Suprapubic skin (tissue), 4 donors: ENCODE measurements at places on chromosomes 1 and 21.

- DNase-seq, result no peak
These were observed 38.0 kb downstream of the SAMD13 start for GRCh38 chr1:84339503-84339902.

DNA sequence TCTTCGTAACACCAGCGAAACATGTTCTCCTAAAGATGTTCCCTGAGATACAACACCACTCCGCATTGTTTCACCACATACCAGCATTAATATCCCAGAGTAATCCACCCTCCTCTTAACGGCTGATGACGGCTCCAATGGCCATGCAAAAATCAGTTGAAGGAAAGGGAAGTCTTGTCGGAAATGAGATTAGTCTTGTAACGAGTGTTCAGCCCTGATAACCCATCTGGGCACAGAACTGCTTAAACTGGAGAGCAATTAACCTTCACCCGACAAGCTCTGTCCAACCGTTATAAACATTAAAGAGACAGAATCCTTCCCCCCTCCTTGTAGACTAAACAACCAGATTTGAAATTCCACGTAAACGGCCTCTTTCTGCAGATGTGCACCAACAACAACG is 21.9 kb downstream of the ERG start:
- no peak for DNase-seq

DNA sequence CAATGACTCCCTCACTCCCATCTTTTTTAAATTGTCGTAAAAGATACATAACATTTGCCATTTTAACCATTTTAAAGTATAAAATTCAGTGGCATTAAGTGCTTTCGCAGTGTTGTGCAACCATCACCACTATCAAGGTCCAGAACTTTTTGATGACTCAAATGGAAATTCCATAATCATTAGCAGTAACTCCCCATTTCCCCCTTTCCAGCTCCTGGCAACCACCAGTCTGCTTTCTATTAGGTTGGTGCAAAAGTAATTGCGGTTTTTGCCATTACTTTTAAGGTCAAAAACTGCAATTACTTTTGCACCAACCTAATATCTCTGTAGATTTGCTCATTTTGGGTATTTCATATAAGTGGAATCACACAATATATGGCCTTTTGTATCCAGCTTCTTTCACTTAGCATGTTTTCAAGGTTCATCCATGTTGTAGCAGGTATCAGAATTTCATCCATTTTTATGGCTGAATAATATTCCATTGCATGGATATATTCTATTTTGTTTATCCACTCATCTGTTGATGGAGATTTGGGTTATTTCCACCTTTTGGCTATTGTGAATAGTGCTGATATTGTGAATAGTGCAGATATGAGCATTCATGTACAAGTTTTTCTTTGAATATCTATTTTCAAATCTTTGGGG is 159.7 kb downstream of the HIVEP3 start:
- no peak for DNase-seq

- no peak for DNase-seq
These were observed 164.8 kb upstream of the COL6A1 start for GRCh38 chr21:45816794-45817193.

GRCh38 chr21:27681841-27682240 is 715.0 kb upstream of the ADAMTS5 start:
- DNase-seq, result no peak

DNA sequence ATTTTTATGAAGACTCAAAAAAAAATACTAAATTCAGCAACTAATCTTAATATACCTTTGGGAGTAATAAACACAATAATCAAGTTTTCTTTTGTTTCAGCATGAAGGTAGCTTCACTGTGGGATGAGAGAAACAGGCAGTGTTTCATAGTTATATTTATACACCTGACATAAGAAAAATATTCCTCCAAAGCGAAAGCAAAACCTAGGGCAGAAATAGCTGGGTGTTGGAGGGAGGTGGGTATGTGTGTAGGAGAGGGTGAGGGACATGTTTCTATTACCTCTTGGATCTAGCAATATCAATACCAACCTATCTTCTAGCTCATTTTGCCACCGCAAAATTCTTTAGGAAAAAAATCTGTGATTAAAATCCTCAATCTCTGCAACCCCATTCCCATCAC is 24.9 kb upstream of the MAN1A2 start:
- no peak for DNase-seq

DNA sequence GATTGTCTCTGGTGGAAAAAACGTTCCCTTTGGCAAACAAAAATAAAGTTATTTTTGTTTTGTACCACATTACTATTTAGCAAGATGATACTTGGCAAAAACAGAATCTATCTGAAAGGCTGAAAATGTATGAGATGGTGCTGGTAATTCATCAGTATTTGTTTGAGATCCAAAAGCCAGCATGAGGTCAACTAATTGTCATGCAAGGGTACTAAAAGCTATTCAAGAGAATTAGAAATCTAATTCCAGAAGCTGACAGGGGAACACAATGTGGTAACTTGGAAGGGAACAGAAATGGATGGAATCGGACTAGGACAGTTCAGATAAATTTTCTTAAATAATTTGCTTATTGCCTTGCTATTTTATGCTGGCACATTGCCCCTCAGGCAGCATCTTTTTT is 263.8 kb downstream of the KCNT2 start:
- DNase-seq, result no peak

GRCh38 chr1:119225265-119225664 is 84.8 kb upstream of the WARS2 start:
- DNase-seq, result no peak

GRCh38 chr1:183566026-183566425 is 24.2 kb downstream of the NCF2 start:
- DNase-seq, result no peak

DNA sequence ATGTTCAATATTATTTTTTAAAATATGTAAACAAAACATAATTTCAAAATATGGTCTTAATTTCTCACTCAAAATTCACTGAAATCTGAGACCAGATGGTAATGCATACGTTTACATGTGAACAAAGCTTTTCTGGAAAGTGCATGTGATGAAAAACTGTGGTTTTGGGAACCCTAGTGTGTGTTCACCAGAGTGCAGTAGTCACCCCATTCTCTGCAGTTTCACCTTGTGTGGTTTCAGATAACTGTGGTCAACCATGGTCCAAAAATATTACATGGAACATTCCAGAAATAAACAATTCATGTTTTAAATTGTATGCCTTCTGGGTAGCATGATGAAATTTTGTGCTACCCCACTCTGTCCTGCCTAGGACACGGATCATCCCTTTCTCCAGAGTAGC is 2021.9 kb downstream of the MRPL39 start:
- no peak for DNase-seq
